ENCODE measurements at places on chromosomes 2 and 18.

- H3K27ac ChIP-seq = peak overlapping the region; percentile 46
- no peak overlapping the region for H3K4me3 ChIP-seq
- peaks cover 45% of the 10 kb centered on the region for H3K36me3 ChIP-seq
- H3K4me1 ChIP-seq = peaks cover 63% of the 10 kb centered on the region
Observed at GRCh38 chr2:30257266-30258214, 26.2 kb downstream of the LBH start.

DNA sequence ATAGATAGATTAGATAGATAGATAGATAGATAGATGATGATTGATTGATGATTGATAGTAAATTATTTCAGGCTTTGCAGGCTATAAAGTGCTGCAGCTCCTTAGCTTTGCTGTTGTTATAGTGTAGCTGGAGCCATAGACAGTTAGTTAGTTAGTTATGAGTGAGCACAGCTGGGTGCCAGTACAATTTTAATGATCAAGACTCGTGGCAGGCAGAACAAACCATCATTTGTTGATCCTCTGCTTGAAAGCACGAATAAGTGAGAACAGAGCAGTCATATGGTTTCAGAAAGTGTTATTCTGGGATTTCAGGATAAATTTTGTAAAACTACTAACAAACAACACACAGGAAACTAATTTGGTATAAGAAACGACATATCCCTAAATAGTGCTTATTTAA lies 53.9 kb downstream of the THOC1 start:
- no peak for DNase-seq
- H3K4me1 ChIP-seq = no peaks in the 10 kb centered on the region
- H3K27ac ChIP-seq = no peak overlapping the region
- H3K4me3 ChIP-seq = no peak overlapping the region
- H3K27me3 ChIP-seq = no peaks in the 10 kb centered on the region

DNA sequence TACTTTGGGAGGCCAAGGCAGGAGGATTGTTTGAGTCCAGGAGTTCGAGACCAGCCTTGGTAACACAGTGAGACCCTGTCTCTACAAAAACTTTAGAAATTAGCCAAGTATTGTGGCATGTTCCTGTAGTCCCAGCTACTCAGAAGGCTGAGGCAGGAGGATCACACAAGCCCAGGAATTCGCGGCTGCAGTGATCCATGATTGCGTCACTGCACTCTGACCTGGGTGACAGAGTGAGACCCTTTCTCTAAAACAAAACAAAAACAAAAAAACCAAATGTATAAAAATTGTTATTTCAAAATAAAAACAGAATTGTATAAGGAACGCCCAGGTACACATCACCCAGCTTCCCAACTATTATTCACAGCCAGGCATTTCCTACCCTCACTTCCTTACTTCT lies 54.1 kb upstream of the GPR155 start:
- no peaks in the 10 kb centered on the region for H3K4me1 ChIP-seq
- no peaks in the 10 kb centered on the region for H3K36me3 ChIP-seq
- H3K4me3 ChIP-seq = no peak overlapping the region
- no peak overlapping the region for H3K27ac ChIP-seq
- H3K27me3 ChIP-seq = no peaks in the 10 kb centered on the region
- DNase-seq = no peak

- no peak overlapping the region for H3K4me3 ChIP-seq
- H3K27ac ChIP-seq = no peak overlapping the region
- H3K27me3 ChIP-seq = no peaks in the 10 kb centered on the region
- no peak for DNase-seq
- no peaks in the 10 kb centered on the region for H3K4me1 ChIP-seq
Observed at GRCh38 chr18:63460414-63460813, 16.3 kb upstream of the SERPINB5 start.

DNA sequence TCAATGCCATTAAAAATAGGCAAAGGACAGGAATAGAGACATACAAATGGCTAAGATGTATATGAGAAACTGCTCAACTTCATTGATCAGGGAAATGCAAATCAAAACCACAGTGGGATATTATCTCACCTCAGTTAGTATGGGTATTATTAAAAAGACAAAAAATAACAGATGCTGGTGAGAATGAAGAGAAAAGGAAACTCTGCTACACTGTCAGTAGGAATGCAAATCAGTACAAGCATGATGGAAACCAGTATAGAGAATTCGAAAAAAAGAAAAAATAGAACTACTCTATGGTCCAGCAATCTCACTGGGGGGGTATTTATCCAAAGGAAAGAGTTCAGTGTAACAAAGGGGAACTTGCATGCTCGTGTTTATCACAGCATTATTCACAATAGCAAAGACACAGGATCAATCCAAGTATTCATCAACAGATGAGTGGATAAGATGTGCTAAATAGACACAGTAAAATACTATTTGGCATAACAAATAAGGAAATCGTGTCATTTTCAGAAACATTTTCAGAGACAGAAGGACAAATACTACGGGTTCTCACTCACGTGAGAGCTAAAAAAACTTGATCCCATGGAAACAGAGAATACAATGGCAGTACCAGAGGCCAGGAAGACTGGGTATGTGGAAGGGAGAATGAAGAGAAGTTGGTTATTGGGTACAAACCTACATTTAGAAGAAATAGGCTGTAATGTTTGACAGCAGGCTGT lies 60.6 kb downstream of the CCDC74A start:
- H3K27ac ChIP-seq = no peak overlapping the region
- no peaks in the 10 kb centered on the region for H3K4me1 ChIP-seq
- no peak for DNase-seq
- H3K36me3 ChIP-seq = no peaks in the 10 kb centered on the region
- H3K27me3 ChIP-seq = no peaks in the 10 kb centered on the region

DNA sequence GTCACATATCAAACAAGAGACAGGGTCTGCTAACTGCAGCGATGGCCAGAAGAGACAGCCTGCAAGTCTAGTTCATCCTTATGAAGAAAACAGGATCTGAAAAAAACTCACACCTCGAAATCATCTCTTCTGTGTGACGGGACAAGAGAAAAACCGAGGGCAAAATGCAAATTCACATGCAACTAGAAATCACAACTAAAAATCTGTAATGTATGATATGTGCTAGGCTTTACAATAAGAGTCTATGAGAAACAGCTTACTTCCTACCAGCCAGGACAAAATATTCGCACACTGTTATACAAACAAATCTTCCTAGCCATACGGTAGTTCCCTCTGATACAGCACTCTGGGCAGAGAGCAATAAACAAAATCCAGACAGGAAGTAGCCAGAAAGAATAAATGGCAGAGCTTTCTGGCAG lies 48.8 kb downstream of the ANKRD44 start:
- H3K4me3 ChIP-seq = peak overlapping the region; percentile 19
- DNase-seq = no peak
- no peaks in the 10 kb centered on the region for H3K27me3 ChIP-seq

DNA sequence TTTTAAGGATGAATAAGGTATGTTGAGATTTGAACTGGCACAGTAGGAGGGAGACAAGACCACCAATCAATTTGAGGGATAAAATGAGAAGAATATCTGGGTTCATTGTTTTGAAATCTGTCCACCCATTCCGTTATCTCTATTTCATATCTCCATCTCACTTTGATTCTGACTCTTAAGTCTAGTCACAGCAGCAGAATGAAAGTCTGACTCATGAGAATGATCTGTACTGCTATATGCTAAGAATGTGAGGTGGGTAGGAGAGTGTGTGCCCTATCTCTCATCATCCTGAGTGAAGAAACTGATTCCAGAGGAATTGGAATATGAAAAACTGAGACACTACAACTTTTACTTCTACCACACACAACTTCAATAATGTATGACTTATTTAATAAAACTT lies 1994.5 kb upstream of the PIK3C3 start:
- DNase-seq = no peak
- no peaks in the 10 kb centered on the region for H3K36me3 ChIP-seq
- no peak overlapping the region for H3K4me3 ChIP-seq
- no peak overlapping the region for H3K27ac ChIP-seq
- H3K27me3 ChIP-seq = no peaks in the 10 kb centered on the region
- H3K4me1 ChIP-seq = no peaks in the 10 kb centered on the region

GRCh38 chr2:190802626-190803209 lies 77.9 kb upstream of the GLS start:
- no peak overlapping the region for H3K4me3 ChIP-seq
- H3K4me1 ChIP-seq = no peaks in the 10 kb centered on the region
- H3K36me3 ChIP-seq = no peaks in the 10 kb centered on the region
- H3K27ac ChIP-seq = no peak overlapping the region

- H3K4me1 ChIP-seq = peaks cover 8% of the 10 kb centered on the region
- no peaks in the 10 kb centered on the region for H3K27me3 ChIP-seq
- no peaks in the 10 kb centered on the region for H3K36me3 ChIP-seq
- H3K4me3 ChIP-seq = no peak overlapping the region
- no peak overlapping the region for H3K27ac ChIP-seq
- no peak for DNase-seq
Observed at GRCh38 chr2:64218137-64218802, 74.0 kb upstream of the PELI1 start.

DNA sequence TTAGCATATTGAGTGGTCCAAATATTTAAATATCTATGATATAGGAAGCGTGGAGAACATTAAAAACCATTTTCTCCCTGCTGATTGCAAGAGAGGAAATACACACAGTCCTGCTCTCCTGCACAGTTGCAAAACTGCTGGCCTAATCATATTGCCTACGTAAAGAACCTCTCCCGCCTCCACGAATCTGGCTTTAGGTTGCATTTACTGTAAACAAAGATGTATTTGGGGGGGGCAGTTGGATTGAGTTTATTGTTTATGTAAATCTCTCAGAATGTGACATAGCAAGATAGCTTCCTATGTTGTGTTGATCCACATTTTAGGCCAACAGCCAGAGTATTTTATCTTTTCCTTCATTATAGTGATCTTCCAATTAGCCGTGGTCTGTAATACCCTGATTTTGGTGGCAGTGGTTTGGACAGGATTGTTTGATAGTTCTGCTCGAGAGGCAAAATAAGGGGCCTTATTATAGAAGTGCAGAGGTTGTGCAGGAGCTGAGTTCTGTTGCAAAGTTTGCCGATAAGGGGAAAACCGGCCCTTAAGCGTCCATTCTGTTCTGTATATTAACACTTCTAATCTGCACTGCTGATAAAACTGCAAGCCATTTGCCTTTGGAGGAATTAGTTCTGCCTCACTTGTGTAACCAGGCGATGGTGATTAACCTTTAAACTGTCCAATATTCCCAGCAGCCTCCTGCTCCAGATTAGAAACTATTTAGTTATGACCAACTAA lies 101.6 kb upstream of the SIX3 start:
- no peaks in the 10 kb centered on the region for H3K36me3 ChIP-seq
- no peaks in the 10 kb centered on the region for H3K4me1 ChIP-seq
- H3K4me3 ChIP-seq = no peak overlapping the region
- DNase-seq = no peak
- no peaks in the 10 kb centered on the region for H3K27me3 ChIP-seq
- H3K27ac ChIP-seq = no peak overlapping the region

DNA sequence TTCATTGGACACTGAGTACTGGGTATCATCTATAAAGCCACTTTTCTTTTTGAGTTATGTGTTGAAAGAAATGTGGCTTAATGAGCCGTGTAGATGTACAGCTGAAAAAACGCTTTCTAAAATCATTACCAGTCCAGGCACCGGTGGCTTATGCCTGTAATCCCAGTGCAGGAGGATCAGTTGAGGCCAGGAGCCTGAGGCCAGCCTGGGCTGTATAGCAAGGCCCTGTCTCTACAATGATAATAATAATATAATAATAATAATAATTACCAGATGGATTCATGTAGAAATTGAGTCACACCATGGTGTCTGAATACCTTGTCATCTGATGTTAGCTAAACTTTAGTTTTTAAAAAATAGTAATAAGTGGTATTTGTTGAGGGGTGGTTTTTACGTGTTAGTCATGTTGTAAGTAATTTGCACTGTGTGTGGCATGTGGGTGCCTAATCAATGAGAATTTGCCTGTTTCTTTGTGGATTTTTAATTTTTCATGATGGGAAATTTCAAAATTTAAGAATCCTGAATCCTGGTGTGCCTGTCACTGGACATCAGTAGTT lies 30.1 kb downstream of the NCK2 start:
- no peaks in the 10 kb centered on the region for H3K27me3 ChIP-seq
- no peak overlapping the region for H3K4me3 ChIP-seq
- H3K4me1 ChIP-seq = peaks cover 94% of the 10 kb centered on the region
- no peak for DNase-seq

GRCh38 chr2:224799691-224800090 lies 83.5 kb upstream of the CCDC195 start:
- DNase-seq = no peak
- no peak overlapping the region for H3K27ac ChIP-seq
- peaks cover 95% of the 10 kb centered on the region for H3K36me3 ChIP-seq
- H3K4me1 ChIP-seq = no peaks in the 10 kb centered on the region
- H3K27me3 ChIP-seq = no peaks in the 10 kb centered on the region

DNA sequence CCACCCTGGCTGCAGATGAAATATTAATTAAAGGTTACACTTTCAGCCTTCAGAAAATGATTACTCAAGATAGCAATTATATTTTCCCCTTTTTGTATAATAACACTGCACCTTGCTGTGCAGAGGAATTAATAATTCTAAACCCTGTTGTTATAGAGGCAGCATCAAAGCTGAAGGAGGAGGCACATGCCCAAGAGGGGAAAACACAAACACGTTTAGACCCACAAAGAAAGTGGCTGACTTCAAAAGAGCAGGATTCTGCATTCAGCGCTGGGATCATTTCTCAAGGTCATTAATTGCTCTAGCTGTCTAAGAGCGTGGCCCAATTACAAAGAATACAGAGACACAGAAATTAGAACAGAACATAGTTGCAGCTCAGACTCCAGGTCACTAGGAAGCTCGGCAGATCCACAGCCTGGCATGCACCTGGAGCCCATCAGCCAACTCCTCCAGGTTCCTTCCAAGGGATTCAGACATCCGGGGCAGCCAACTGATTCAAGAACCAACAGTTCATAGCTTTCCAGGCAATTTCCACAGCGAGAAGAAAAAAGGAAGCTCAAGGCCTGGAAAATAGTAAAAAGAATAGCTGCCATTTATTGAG lies 102.3 kb upstream of the ID2 start:
- H3K27me3 ChIP-seq = no peaks in the 10 kb centered on the region
- DNase-seq = no peak
- no peak overlapping the region for H3K27ac ChIP-seq
- H3K4me3 ChIP-seq = no peak overlapping the region
- H3K36me3 ChIP-seq = no peaks in the 10 kb centered on the region

- DNase-seq = no peak
- no peaks in the 10 kb centered on the region for H3K36me3 ChIP-seq
- H3K4me3 ChIP-seq = no peak overlapping the region
- H3K4me1 ChIP-seq = no peaks in the 10 kb centered on the region
Observed at GRCh38 chr2:164898475-164898874, 56.9 kb downstream of the SLC38A11 start.

GRCh38 chr2:122808286-122808969 lies 1053.0 kb downstream of the TSN start:
- H3K4me3 ChIP-seq = no peak overlapping the region
- no peaks in the 10 kb centered on the region for H3K4me1 ChIP-seq
- no peak for DNase-seq
- H3K27me3 ChIP-seq = no peaks in the 10 kb centered on the region
